ENCODE measurements at places on chromosomes 3 and 15.
A peak's percentile ranks its signal among the peaks of the same experiment; 100 is the strongest.

DNA sequence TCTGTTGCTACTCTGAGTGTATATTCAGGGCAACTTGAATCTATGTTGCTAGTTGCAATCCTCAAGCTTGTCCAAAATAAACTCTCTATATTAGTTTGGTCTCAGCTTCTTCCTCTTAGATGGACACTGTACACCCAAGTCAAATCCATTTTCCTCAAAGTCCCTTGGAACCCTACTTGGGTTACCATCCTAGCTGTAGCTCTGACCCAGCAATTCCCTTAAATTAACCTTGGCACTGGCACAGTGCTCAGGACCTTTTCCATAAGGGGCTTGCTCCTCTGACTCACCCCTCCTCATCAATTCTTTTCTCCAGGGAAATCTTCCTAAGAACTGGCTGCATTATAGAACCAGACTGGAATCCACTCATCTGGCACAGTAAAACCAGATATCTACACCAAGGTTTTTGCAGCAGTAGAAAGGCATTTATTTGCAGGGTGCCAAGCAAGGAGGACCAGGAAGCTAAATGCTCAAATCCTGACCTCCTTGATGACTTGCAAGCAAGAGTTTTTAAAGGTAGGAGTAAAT lies 44.9 kb upstream of the B3GALNT1 start:
- DNase-seq = no peak

GRCh38 chr3:188400494-188401243 lies 246.7 kb downstream of the LPP start:
- DNase-seq = no peak

DNA sequence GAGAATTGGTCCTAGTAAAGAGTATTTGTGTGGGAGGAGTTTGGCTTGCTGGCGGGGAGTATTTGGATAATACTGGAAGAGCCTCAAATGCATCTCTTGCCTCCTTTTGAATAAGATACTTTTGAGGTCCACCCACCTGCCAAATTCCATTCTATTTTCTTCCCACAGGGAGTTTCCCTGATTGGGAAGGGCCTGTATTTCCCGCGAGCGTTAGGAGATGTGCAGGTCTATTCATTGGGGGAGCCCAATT lies 406 bp upstream of the RASA2 start:
- DNase-seq = no peak

DNA sequence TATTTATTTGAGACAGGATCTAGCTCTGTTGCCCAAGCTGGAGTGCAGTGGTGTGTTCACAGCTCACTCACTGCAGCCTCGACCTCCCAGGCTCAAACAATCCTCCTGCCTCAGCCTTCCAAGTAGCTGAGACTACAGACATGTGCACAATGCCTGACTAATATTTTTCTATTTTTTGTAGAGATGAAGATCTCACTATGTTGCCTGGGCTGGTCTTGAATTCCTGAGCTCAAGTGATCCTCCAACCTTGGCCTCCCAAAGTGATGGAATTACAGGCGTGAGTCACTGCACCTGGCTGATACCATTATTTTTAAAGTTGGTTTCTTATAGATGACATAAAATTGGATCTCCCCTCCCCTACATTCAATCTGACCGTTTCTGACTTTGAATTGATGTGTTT lies 139.5 kb upstream of the RGMA start:
- no peak for DNase-seq

DNA sequence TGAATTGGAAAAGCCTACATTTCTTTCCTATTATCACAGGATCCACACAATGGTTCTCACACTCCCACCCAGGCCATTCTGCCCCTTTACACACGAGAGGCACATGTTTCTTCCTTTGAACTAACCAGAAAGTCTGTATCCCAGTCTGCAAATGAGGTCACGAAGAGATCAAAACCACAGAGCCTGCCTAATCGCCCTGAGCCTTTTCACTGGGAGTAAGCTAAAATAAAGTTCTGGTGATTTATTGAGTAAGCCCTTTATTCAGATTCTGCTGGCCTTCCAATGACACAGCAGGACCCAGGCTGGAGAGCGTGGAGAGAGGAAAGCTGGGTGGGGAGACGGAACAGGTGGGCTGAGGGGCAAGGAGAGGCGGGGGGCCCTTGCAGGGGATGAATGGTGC lies 78.7 kb downstream of the ATP1B3 start:
- no peak for DNase-seq

GRCh38 chr15:40536501-40536900 lies 28.3 kb downstream of the CCDC32 start:
- no peak for DNase-seq

GRCh38 chr3:171996178-171996817 lies 43.1 kb upstream of the FNDC3B start:
- no peak for DNase-seq

GRCh38 chr15:97736748-97737147 lies 223.8 kb upstream of the ARRDC4 start:
- DNase-seq = no peak

- DNase-seq = no peak
These were observed 106.5 kb downstream of the MYO9A start for GRCh38 chr15:72011302-72011942.

DNA sequence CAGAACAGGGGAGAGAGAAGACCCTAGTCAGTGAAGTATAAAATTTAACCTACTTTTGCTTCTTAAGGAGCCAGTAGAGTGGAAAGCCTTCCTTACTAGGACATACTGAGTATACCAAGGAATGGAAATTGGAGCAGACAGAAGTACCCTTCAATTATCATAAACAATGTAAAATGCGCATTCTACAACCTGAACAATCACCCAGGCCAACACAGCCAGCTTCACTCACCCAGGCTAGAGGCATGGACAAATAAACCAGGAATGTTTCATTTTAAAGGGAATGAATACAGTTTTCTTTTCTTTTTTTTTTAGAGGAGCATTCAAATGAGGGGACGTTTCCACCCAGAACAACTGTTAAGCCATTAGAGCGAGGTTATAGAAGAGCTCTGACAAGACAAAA lies 41.9 kb upstream of the PLXND1 start:
- no peak for DNase-seq

GRCh38 chr3:123984957-123985356 lies 7.0 kb downstream of the ROPN1 start:
- no peak for DNase-seq

GRCh38 chr15:88843334-88843733 lies 40.1 kb downstream of the ACAN start:
- no peak for DNase-seq

DNA sequence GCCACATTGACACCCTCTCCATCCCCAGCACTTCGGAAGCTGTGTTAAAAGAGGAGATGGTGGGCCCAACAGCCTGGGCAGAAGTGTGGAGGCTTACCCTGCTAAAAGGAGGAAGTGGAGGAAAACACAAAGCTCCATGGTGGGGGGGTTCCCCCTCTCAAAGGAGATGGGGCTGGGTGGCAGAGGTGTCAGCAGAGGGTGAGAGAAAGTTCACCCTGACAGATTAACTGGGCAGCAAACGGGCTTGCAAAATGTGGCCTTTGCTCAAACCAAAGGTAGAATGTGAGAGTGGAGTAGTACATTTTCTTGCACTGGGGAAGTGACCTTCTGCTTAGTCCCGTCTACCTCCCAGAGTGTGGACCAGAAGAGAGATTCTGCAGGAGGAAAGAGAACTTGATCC lies 44.7 kb downstream of the MYO1E start:
- no peak for DNase-seq

DNA sequence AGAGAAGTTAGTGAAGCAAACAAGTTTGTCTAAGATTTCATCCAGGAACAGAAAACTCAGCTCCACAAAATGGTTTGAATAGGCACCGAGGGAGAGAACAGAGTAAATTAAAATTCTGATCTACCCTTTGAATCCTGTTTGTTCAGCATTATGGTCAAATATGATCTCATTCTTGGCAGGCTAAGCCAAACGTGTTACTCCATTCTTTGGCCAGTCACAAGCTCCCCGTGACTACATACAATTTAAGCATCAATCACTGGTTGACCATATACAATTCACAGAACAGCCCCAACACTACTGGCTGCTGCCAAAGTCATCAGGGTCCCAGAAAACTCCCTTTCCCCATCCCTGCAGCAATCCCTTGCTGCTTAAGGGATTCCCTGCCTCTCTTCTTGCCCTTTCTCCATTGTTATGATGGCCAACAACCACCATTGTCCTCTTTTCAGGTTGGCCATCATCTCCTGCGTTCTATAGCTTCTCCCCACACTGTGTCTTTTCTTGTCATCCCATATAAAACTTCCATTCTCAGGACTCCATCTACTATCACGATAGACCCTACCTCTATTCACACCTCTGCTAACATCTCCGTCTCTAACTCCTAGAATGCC lies 46.3 kb downstream of the GOLIM4 start:
- DNase-seq = no peak

DNA sequence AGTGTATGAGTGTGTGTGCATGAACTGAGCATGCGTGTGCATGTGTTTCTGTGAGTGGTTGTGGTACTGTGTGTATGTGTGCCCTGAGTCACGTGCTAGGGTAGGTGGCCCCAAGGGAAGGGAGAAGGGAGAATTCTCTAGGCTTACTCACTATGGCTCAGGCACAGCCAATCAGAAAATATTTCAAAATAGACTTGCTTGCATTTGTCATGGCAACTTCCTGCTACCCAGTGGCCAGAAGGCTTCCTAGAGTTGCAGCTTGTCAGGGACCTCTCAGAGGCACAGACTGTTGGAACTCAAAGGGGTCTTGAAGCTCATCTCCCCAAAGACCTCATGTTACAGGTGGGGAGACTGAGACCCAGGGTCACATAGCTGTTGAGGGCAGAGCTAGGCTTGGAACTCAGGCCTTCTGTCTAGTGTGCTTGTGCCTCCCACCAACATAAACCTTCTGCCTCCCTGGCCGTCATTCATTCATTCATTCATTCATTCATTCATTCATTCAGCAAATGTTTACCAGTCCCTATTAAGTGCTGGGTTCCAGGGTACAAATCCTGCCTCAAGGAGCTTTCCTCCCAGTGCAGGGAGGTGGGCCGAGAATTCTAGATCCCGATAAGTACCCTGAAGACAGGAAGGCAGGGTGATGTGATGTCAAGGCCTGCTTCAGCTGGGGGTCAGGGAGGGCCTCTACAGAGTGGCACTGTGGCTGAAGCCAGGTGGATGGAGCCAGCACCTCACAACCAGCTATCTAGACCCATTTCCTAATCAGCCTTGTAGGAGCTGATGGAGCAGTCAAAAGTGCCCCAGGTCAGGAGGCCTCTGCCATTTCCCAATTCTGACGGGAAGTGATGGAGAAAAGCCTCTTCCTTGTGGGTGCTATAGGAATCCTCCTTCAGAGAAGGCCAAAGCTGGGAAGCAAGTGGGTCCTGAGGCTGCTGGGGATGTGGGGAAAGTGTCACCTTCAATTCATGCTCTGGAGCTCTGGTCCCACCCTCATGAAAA lies 10.9 kb upstream of the RFT1 start:
- no peak for DNase-seq

DNA sequence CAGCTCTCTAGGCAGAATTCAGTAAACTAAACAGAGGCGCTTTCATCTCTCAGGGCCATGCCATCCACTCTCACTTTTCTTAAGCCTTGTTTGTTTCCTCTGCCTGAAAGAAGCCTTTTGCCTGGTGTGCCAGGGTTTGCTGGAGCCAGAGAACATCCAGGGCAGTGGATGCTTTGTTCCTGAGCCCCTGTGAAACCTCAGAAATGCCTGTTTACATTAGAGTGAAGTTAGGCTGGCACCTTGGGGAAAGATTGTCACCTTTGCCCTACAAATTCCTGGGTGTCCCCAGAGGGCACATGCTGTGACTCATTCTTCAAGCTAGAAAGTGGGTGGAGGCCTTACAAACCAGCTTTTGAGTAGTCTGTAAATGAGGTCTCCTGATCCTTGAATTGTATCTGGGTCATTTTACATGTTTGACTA lies 10.7 kb upstream of the TRAK1 start:
- DNase-seq = peak; percentile 43

DNA sequence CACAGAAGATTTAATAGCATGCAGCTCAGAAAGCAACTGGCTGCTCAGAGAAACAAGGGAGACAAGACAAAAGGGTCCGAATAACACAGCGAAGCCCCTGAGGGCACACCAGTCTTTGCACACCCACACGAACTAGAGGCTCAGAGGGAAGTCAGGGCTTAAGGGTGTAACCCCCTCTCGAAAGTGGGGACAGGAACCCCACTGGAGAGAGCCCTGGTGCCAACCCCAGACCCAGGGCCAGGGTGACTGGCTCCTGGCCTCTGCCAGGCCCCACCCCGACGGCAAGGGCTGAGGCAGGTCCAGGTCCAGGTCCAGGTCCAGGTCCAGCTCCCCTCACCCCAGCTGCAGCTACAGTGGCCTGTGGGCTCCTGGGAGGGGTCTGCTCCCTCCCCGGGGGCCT lies 10.5 kb upstream of the PRR23E start:
- DNase-seq = no peak

DNA sequence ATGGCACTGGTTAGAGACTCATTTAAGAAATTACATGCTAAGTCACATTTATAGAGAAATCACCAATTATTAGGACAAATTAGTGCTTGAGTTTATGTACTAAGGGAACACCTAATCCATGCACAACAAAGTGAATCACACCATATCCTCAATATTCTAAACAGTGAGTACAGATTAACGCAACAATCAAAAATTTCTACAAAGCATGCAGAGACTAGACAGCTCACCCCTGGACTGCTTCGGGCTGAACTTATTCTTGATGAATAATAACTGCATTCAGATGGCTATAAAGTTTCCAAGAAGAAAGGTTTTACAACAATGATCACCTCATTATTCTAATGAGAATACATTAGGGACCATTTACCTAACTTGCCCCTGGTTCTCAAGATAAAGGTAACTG lies 66.5 kb downstream of the LRRFIP2 start:
- no peak for DNase-seq

DNA sequence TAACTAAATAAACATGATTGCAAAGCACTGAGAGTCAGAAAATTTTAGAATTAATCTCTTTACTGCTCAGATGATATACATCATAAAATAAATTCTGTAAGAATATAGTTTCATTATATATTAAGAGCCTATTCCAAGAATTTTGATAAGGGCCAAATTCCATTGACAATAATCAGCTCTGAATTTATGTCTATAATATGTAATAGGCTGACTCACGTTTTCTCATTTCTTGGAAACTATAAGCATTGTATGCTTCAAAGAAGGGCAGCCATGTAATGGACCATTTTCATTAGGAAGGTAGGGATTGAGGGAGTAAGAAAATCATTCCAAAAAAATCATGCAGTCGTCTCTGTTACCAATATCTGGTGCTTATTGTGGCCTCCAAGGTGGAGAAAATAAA lies 315.9 kb downstream of the ZIC4 start:
- no peak for DNase-seq

DNA sequence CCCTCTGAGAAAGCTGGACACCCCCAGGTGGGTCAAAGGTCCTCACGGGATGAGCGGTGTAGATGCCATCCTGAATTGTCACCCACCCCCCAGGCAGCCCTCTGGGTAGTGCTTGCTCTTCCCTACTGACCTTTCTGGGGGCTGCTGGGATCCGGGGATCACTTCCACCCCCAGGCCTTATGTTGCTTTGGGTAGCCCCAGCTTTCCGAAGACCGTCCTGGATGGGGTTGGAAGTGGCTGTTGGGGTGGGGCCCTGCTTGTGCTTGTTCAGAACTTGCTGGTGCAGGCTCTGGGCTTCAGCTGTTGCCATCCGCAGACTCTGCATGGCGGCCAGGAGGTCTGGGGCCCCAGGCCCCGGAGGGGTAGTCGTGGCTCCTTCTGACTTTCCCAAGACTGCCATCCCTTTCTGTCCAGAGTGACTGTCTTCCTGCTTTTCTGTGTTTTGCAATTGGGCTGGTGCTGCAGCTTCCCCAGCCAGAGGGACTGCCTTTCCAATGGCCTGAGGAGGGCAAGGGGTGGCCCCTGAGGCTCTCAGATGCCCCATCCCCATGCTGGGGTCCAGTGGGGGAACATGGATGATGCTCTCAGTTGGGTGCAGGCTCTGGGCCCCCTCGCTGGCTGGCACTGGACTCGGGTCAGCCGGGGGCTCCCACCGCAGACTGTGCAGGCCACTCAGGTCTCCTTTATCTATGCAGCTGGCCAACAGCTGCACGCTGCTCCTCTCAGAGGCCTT lies 6.3 kb downstream of the XIRP1 start:
- DNase-seq = no peak
